ENCODE measurements at places on chromosomes 4 and X. TPM values are rescaled to one million over a fixed set of nuclear protein-coding genes. Genes with fewer than 3 reads are reported as not detected.

DNA sequence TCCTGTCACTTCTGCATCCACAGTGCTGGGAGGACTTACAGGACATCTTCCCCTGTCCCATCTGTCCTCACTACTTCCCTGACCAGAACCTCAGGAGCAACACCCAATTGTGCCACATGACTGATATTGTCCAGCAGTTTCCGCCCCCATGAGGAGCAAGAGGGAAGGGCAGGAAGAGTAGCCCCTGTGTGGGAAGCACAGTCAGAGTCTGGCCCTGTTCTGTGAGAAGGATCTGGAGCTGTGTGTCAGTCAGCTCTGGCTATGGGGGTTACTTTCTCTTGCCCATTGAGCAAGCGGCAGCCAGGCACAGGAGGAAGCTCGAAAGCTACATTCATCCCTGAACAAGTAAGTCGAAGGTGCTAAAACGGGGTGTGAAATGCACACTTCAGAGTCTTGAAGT is 14.8 kb upstream of the TRIM60 start:
- no peaks in the 10 kb centered on the region for H3K4me1 ChIP-seq
- no peaks in the 10 kb centered on the region for H3K36me3 ChIP-seq
- no peak for DNase-seq
- no peak overlapping the region for H3K27ac ChIP-seq

- H3K36me3 ChIP-seq, result no peaks in the 10 kb centered on the region
- peak overlapping the region; percentile 64 for H3K4me3 ChIP-seq
- H3K4me1 ChIP-seq, result peaks cover 41% of the 10 kb centered on the region
- no peak for DNase-seq
Observed at GRCh38 chr4:1855333-1856070, 454 bp downstream of the LETM1 start.

DMRTC1 gene
- not detected for total RNA-seq

MTTP gene
- total RNA-seq, result not detected

MTNR1A gene
- total RNA-seq, result not detected

DNA sequence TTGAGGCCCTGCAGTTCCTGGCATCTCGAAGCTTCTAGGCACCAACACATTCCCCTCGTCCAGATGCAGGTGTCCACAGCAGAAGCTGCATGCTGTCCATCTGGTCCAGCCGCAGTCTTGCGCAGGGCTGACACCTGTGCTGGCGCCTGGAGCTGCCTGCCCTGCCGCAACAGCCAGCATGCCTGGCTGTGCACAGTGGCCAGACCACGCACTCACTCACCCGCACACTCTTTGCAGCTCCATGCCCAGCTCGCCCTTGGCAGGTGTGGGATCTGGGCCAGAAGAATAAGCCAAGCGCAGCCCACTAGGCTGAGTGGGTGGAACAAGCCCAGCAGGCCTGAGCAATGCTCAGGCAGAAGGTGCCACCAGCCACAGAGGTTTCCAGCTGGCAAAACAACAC is 125.6 kb downstream of the PARM1 start:
- no peaks in the 10 kb centered on the region for H3K4me1 ChIP-seq
- H3K27ac ChIP-seq, result no peak overlapping the region
- no peak overlapping the region for H3K4me3 ChIP-seq
- no peaks in the 10 kb centered on the region for H3K36me3 ChIP-seq
- H3K27me3 ChIP-seq, result no peaks in the 10 kb centered on the region

GRCh38 chr4:177293208-177294033 is 16.3 kb upstream of the NEIL3 start:
- no peaks in the 10 kb centered on the region for H3K36me3 ChIP-seq
- no peaks in the 10 kb centered on the region for H3K4me1 ChIP-seq
- H3K27ac ChIP-seq, result no peak overlapping the region
- H3K4me3 ChIP-seq, result no peak overlapping the region
- no peak for DNase-seq

DNA sequence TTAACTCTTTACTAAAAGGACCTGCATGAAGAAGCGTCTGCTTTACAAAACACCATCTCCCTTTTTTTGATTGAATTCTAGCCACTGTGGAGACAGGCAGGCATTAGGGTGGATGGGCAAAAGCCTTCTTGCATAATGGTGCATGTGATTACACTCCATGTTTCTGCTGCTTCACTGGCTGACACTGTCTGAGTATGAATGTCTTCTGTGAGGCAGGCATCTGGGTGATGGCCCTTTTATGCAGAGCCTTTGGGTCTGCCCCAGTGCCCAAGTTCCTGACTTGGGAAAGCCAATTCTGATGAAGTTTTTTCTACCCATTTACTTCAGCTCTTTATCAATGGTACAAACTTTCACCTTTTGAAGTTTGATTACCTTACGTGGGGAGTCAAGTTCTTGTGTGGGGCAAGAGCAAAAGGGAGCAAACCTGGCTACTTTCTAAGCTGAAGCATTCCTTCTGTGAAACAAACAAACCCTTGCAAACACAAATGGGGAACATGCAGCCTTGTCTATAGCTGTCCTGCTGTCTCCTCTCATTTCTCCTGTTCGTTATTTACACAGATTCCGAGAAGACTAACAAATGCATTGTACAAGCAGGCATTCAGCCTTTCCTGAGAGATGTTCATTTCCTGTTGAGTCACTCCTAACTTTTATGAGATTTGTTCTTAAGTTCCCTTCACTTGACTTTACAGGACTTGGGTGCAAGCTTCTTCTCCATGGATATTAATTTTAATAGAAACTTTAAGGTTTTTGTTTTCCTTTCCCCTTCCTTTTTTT is 301.9 kb downstream of the TLL1 start:
- DNase-seq, result no peak
- no peak overlapping the region for H3K27ac ChIP-seq
- H3K4me1 ChIP-seq, result no peaks in the 10 kb centered on the region
- H3K27me3 ChIP-seq, result no peaks in the 10 kb centered on the region

DNA sequence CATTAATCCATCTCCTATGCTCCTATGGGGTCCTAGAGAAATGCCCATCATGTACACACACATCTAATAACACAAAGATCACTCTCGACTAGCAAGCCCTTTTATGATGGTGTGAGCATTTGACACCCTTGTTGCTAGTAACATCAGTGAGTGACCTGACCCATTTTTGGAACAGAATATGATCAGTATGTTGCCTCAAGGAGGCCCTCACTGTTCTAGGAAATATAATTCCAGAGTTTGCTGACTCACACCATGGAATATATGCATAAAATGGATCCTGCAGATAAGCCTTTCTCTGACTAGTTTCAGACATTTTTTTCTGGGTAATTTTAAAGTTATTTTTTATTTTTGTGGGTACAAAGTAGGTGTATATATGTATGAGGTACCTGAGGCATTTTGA is 121.8 kb downstream of the AR start:
- no peaks in the 10 kb centered on the region for H3K36me3 ChIP-seq
- no peaks in the 10 kb centered on the region for H3K4me1 ChIP-seq
- no peak overlapping the region for H3K27ac ChIP-seq
- no peaks in the 10 kb centered on the region for H3K27me3 ChIP-seq

GRCh38 chrX:134010690-134011089 is 25.3 kb upstream of the GPC3 start:
- H3K27me3 ChIP-seq, result peaks cover 4% of the 10 kb centered on the region
- H3K4me3 ChIP-seq, result no peak overlapping the region
- H3K27ac ChIP-seq, result no peak overlapping the region
- DNase-seq, result no peak
- H3K36me3 ChIP-seq, result no peaks in the 10 kb centered on the region

- no peaks in the 10 kb centered on the region for H3K36me3 ChIP-seq
- no peak overlapping the region for H3K27ac ChIP-seq
- DNase-seq, result no peak
- H3K27me3 ChIP-seq, result no peaks in the 10 kb centered on the region
- no peak overlapping the region for H3K4me3 ChIP-seq
Observed at GRCh38 chr4:67037504-67038227, 507.6 kb downstream of the CENPC start.

- H3K4me1 ChIP-seq, result no peaks in the 10 kb centered on the region
- no peak overlapping the region for H3K4me3 ChIP-seq
Observed at GRCh38 chr4:167622481-167623240, 388.4 kb upstream of the SPOCK3 start.

KIF4A gene
- not detected for total RNA-seq

DNA sequence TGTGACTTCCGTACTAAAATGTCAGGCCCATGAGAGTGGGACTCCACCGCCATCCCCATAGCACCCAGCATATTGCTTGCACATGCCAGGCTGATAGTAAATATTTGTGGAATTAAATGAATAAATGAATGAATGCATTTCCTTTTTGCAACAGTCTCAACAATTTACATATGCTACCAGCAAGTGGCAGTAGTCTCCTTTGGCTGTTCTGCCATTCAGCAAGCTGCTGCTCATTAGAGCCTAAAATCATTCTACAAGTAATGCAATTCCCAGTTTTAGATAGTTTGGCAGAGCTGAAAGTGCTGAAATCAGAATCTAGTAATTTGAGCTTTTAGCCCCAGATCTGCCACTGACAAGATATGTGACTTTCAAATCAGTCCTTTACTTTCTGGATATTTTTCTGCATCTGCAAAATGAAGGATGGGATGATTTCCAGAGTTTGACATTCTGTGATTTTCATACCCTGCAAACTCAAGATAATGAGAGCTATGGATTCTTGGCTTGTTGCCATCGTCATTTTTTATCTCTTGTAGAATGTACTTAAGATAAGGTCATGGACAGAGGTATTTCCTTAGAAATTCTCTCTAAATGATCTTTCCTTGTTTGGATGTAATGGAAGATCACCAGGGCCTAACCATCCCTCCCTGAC is 35.7 kb upstream of the INTS6L start:
- H3K27ac ChIP-seq, result no peak overlapping the region
- DNase-seq, result peak; percentile 5
- no peaks in the 10 kb centered on the region for H3K36me3 ChIP-seq
- peaks cover 4% of the 10 kb centered on the region for H3K27me3 ChIP-seq
- no peak overlapping the region for H3K4me3 ChIP-seq
- no peaks in the 10 kb centered on the region for H3K4me1 ChIP-seq

GPC3 gene
- 60.5 TPM for total RNA-seq

SFRP2 gene
- total RNA-seq, result 20.1 TPM

- no peaks in the 10 kb centered on the region for H3K4me1 ChIP-seq
- no peaks in the 10 kb centered on the region for H3K36me3 ChIP-seq
- H3K27me3 ChIP-seq, result no peaks in the 10 kb centered on the region
- DNase-seq, result no peak
- H3K4me3 ChIP-seq, result no peak overlapping the region
- no peak overlapping the region for H3K27ac ChIP-seq
Observed at GRCh38 chr4:57147335-57148060, 37.3 kb upstream of the IGFBP7 start.

GRCh38 chrX:154748712-154749339 is 2.1 kb downstream of the GAB3 start:
- H3K36me3 ChIP-seq, result no peaks in the 10 kb centered on the region
- no peak overlapping the region for H3K4me3 ChIP-seq
- no peaks in the 10 kb centered on the region for H3K27me3 ChIP-seq
- no peak overlapping the region for H3K27ac ChIP-seq

GRCh38 chr4:76626686-76627465 is 191.8 kb downstream of the SHROOM3 start:
- no peak overlapping the region for H3K4me3 ChIP-seq
- no peak for DNase-seq
- H3K27me3 ChIP-seq, result no peaks in the 10 kb centered on the region
- H3K36me3 ChIP-seq, result no peaks in the 10 kb centered on the region
- H3K4me1 ChIP-seq, result no peaks in the 10 kb centered on the region

- no peak for DNase-seq
- peak overlapping the region; percentile 81 for H3K27ac ChIP-seq
- no peak overlapping the region for H3K4me3 ChIP-seq
- no peaks in the 10 kb centered on the region for H3K36me3 ChIP-seq
Observed at GRCh38 chr4:158314756-158315487, 104.6 kb downstream of the TMEM144 start.

GRCh38 chrX:146451136-146451535 is 358.4 kb upstream of the CXorf51B start:
- DNase-seq, result no peak
- H3K4me1 ChIP-seq, result no peaks in the 10 kb centered on the region
- H3K27ac ChIP-seq, result no peak overlapping the region
- no peaks in the 10 kb centered on the region for H3K36me3 ChIP-seq
- no peak overlapping the region for H3K4me3 ChIP-seq
- no peaks in the 10 kb centered on the region for H3K27me3 ChIP-seq

- no peak overlapping the region for H3K27ac ChIP-seq
- no peak for DNase-seq
- H3K36me3 ChIP-seq, result no peaks in the 10 kb centered on the region
- no peaks in the 10 kb centered on the region for H3K27me3 ChIP-seq
- no peaks in the 10 kb centered on the region for H3K4me1 ChIP-seq
- H3K4me3 ChIP-seq, result no peak overlapping the region
Observed at GRCh38 chrX:9835585-9836210, 49.5 kb downstream of the SHROOM2 start.

GRCh38 chr4:34220601-34221000 is 2023.7 kb downstream of the ARAP2 start:
- no peak overlapping the region for H3K27ac ChIP-seq
- no peaks in the 10 kb centered on the region for H3K36me3 ChIP-seq
- H3K27me3 ChIP-seq, result no peaks in the 10 kb centered on the region
- no peak overlapping the region for H3K4me3 ChIP-seq
- no peaks in the 10 kb centered on the region for H3K4me1 ChIP-seq

TRAM1L1 gene
- total RNA-seq, result not detected

DNA sequence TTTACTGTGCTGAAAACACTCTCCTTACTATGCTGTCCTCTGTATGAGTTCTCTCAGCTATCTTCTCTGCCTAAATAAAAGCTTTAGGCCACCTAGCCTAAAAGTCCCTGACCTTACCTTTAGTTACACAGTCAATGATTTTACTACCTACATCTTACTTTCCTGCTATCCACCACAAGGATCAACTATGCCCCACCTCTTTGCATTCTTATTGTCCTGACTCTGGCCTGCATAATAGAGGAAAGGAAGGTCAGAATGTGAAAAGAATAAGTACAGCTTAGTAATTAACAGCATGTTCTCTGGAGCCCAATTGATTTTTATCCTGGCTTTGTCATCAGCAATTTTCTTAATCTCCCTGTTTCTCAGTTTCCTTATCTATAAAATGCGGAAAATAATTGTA is 1257.8 kb downstream of the RPA4 start:
- no peaks in the 10 kb centered on the region for H3K36me3 ChIP-seq
- no peaks in the 10 kb centered on the region for H3K27me3 ChIP-seq
- no peak overlapping the region for H3K27ac ChIP-seq
- no peak overlapping the region for H3K4me3 ChIP-seq
- no peaks in the 10 kb centered on the region for H3K4me1 ChIP-seq

DNA sequence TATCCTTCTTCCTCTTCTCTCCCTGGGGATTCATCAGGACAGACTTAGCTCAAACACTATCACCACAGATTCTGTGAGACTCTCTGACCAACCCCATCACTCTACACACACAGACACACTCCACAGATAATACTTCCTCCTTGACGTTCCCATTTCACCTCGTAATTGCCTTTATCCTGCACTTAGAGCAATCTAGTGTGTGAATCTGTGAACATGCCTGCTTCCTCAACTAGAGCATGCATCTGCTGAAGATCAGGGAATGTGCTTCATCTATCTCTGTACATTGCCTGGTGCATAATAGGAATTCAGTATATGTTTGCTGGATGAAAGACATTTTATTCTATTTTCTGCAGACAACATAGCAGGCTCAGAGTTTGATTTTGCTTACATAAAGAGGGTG is 25.1 kb upstream of the HS6ST2 start:
- H3K4me1 ChIP-seq, result no peaks in the 10 kb centered on the region
- H3K4me3 ChIP-seq, result no peak overlapping the region
- H3K36me3 ChIP-seq, result no peaks in the 10 kb centered on the region
- H3K27ac ChIP-seq, result no peak overlapping the region
- H3K27me3 ChIP-seq, result peaks cover 25% of the 10 kb centered on the region

Data from tibial nerve (tissue), 4 donors.